ENCODE measurements at places on chromosomes 1 and 21. TPM values are rescaled to one million over a fixed set of nuclear protein-coding genes. Genes with fewer than 3 reads are reported as not detected.

Gene DIO1
- 1.9 TPM for total RNA-seq

Gene HSD3B1
- not detected for total RNA-seq

Gene RNU1-3
- under 0.01 TPM for total RNA-seq

Gene IL10RB
- 47.1 TPM for total RNA-seq

Gene DMBX1
- not detected for total RNA-seq

- H3K27me3 ChIP-seq: peaks cover 5% of the 10 kb centered on the region
- DNase-seq: peak; percentile 54
- peak overlapping the region; percentile 30 for H3K27ac ChIP-seq
- H3K36me3 ChIP-seq: no peaks in the 10 kb centered on the region
- H3K4me3 ChIP-seq: peak overlapping the region; percentile 8
Observed at GRCh38 chr1:228059634-228060457, 22.7 kb upstream of the ARF1 start.

GRCh38 chr1:20847611-20848080 is 60.5 kb upstream of the HP1BP3 start:
- no peak for DNase-seq
- H3K27ac ChIP-seq: no peak overlapping the region
- no peak overlapping the region for H3K4me3 ChIP-seq
- H3K4me1 ChIP-seq: no peaks in the 10 kb centered on the region

Data from lung (tissue), 17 donors.